ENCODE measurements at places on chromosomes 12 and 14.

- DNase-seq = no peak
These were observed 28.9 kb downstream of the ANO6 start for GRCh38 chr12:45244561-45245343.

DNA sequence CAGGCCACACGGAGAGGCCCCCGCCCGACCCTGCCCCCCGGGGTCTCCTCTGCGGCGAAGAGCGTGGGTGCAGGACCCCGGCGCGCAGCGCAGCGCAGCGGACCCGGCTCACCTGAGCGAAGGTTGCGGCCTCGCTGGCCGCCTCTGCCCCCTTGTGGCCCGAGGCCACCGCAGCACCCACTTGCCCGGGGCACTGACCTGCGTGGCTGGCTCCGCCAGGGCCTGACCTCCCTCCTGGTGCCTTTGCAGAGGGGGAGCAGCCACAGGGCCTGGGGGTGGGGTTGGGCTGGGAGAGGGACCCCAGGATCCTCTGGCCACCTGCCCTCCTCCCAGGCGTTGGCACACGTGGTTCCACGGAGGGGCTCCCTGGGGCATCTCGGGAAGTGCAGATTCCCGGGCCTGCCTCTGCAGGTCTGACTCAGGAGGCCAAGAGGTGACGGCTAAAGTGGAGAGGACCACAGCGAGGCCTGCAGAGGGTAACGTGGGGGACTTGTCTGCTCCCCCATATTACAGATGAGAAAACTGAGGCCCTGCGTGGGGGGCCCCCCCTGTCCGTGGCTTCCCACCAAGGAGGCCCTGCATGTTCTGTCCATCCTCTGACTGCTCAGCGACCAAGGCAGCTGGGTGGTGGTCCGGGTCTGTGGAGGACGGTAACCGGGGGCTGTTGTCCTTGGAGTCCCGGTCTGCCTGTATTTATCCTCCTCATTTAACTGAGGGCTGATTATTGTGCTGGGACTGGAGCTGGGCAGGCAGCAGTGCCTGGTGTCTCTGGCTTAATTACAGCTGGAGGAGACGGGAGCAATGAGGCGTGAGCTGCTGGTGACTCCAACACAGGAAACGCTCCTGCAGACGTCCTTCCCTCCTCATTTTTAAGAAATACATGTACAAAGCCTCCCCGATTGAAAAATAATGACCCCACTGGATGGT is 67.9 kb upstream of the BEGAIN start:
- peak; percentile 33 for DNase-seq

DNA sequence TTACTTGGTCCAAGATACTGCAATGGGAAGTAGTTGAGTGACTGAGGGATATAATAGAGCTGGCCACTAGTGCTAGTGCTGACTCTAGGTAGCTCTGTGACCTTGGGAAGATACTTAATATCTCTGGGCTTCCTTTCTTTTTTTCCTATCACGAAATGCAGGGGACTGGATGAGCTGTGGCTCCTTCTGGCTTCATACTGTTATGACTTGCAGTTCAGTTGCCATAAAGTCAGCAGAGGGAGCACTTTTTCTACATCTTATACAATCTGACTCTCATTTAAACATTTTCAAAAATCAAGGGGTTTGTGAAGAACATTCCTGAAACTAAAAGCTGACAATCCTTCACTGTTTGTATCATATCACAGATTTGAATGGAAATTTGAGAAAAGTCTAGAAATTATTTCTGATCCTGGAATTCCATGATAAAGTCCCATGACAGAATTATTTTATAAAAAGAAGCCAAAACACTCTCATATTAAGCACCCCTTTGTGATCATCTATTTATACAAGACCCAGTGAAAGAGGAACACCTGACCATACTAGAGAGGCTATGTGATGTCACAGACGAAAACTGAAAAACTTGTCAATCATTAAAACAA is 5.3 kb downstream of the BHLHE41 start:
- peak; percentile 35 for DNase-seq

GRCh38 chr12:106947461-106947860 is 8.2 kb upstream of the TMEM263 start:
- DNase-seq = no peak

- DNase-seq = no peak
These were observed 6.6 kb upstream of the ABCD4 start for GRCh38 chr14:74309125-74310022.

DNA sequence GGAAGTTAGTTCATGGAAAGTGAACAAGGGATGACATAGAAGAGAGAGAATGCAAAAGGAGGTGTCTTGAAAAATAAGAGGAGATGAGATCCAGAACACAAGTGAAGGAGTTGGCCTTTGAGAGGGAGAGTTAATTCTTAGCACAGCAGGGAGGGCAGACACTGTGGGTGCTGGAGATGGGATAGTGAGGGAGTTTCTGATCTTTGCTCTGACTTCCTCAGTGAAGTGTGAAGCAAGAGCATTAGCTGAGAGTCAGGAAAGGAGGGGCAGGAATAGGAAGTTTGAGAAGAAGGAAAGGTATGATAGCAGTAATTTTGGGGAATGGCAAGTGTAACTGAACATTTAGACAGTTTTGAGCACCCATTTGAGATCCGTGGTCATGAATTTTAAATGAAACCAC is 75.8 kb upstream of the COCH start:
- no peak for DNase-seq

DNA sequence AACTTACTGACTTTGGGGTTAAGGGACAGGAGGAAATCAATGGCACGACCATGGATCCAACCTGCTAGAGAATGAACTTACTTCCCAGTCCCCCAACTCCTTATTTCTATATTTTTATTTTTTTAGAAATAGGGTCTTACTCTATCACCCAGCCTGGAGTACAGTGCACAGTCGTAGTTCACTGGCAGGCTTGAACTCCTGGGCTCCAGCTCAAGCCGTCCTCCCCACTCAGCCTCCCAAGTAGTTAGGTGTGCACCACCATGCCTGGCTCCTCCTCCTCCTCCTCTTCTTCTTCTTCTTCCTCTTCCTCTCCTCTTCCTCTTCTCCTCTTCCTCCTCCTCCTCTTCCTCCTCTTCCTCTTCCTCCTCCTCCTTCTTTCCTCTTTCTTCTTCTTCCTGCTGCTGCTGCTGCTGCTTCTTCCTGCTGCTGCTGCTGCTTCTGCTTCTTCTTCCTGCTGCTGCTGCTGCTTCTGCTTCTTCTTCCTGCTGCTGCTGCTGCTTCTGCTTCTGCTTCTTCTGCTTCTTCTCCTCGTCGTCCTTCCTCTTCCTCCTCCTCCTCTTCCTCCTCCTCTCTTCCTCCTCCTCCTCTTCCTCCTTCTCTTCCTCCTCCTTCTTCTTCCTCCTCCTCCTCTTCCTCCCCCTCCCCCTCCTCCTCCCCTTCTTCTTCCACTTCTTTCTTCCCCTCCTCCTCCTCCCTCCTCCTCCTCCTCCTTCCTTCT is 390.1 kb upstream of the RGS6 start:
- no peak for DNase-seq

GRCh38 chr14:53766601-53767000 is 190.0 kb downstream of the BMP4 start:
- DNase-seq = no peak

- peak; percentile 57 for DNase-seq
These were observed 8.7 kb upstream of the ZNF740 start for GRCh38 chr12:53171725-53172329.

DNA sequence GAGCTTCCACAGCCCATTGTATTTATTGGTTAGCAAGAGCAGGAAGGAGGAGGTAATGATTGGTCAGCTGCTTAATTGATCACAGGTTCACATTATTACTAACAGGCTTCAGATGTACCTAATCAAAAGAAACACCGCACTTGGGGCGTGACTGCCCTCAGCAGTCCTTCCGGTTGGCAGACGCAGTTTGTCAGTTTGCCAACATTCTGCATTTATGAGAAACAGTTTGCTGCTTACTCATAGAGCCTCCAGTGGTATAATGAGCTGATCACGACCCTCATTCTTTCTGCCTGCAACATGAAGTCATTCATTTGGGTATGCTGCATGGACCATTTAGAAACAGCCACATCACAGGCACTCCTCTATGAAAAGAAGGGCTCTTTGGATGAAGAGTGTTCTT is 42.5 kb upstream of the PPM1H start:
- DNase-seq = peak; percentile 29

DNA sequence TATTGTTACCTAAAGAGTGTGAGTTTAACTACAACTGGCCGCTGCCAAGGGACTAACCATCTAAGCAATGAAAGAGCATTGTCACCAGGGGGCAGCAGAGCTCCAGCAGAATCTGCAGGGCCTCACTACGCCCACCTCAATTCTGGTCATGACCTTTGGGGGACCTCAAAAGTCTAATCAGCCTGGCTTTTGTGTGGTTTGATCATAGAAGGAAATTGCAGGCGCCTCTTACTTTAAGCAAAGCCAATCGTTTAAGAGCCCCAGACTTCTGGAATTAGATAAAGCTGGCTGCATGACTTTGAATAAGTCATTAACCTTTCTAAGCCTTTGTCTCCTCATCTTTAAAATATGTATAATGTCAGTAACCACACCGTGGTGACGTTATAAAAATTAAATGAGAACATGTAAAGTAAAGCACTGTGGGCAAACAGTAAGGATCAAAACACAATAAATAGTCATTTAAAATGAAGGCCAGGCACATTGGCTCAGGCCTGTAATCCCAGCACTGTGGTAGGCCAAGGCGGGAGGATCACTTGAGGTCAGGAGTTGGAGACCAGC is 58.6 kb downstream of the TBX3 start:
- peak; percentile 69 for DNase-seq
